ENCODE measurements at places on chromosomes 2 and 18.

DNA sequence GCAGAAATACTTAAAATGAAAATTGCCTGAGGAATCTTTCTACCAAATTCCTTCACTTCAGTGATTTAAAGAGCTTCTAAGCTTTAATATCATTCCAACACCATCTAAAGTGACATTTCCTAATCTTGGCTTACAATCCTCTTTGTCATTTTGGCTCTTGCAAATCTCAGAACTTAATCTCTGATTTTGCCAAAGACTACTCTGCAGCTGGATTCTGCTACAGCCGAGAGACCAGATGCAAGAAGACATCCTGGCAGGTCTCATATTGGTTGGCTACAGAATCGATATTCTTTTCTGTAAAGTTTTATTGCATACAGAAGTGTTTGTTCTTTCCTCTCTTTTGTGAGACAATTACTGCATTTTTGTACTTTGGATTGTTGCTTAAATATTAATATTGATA is 716.5 kb upstream of the LRATD1 start:
- DNase-seq = no peak

DNA sequence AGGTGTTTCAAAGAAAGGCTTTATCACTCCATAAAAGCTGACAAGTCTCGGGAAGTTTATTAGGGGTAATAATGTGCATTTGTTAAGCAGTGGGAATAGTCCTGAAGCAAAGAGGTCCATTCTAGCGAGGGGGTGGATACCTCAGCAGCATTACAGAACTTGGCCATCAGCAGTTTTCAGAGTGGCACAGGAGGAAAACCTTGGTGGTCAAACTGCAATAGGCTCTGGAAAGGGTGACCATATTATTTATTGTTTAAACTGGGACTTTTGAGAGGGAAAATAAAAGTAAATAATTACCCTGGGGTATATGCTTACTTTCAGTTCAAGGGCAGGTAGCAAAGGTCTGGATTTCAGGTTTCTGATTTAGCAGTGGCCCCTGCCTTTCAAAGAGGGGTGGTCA is 115.5 kb upstream of the KLHL14 start:
- DNase-seq = no peak

DNA sequence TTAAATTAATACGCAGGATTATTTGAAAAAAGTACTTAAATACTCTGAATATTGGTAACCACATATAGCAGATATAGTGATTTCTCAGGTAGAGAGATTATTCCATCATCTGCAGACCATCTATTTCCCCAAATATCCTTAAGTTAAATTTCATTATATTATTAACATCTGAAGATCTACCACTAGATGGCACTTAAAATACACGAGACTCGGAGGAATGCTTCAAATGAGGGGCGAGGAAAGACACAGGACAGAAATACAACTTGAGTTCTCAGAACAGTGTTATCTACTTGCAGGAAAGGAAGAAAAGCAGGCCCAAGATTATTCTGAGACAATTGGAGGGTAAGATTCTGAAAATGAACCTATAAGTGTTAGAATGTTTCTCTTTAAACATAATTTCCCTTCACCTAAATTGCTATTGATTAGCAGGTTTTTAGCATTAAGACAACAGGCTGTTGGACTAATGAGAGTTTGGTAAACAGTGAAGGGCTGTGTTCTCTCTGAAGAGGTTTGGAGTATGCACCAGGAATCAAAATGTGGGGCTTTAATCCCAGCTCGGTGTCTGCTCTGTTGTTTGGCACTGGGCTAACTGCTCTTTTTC is 76.9 kb upstream of the GCFC2 start:
- DNase-seq = no peak

DNA sequence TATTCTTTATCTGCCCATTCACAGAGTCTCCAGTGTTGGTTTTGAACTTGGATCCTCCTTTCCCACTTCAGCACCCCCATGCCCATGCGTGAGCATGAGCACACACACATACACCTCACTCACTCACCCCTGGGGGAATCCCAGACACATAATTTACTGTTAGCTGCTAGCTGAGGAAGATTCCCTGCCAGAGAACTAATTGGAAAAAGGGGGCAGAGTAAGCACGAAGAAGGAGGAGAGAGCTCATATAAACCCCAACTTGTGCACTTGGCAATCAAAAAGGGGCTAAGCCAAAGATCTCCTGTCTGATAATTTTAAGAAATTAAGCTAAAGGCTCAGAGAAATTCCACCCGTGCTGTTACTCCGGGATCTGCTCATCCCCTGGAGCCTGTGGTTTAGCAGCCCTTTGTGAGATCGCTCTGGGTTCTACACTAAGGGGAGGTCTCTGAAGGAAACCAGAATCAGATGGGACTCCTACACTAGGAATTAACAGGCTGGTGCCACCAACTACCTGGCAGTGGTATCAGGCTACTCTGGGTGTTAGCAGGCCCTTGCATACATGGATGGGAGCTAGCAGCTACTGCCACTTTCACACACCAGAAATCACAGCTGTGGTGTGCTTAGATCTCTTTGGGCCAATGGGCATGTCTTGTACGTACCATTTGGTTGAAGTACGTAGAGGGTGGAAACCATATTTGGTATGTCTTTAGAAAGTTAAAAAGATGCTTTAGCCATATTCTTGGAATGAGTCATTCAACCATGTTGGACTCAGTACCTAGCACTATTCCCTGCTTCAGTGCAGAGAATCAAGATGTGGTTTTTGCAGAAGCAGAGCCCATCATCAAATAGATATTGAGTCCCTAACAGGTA is 95.6 kb upstream of the SLC14A2 start:
- DNase-seq = no peak
